ENCODE measurements at places on chromosomes 4 and X.

DNA sequence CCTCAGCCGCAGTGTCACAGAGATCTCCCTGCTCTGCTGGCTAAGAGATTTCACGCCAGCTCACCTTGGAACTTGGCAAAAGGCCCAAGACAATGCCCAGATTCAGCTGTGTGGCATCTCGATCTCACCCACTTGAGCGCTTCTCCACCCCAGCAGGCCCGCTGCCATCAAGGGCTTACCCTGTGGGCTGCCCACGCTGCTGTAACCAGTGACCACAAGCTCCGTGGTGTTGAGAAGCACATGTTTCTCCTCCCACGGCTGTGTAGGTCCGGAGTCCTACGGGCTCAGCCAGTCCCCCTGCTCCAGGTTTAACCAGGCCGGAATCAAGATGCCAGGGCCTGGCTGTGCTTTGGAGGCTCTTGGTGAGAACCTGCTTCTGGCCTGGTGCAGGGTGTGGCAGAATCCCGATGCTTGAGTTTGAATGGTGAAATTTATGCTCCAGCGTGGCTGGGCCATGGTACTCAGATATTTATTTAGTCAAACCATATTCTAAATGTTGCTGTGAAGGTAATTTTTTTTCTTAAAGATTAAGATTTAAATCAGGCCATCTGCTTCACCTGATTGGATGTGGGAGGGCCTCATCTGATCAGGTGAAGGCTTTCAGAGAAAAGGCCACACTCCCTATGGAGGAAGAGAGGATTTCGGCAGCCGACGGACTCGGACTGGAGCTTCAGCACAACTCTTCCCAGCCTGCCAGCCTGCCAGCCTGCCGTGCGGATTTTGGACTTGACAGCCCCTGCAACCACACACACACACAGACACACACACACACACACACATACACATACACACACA, 24.8 kb upstream of the ADRA2C start:
- no peak for DNase-seq

- no peak for DNase-seq
Observed at GRCh38 chr4:123661080-123661737, 264.6 kb downstream of the SPRY1 start.

DNA sequence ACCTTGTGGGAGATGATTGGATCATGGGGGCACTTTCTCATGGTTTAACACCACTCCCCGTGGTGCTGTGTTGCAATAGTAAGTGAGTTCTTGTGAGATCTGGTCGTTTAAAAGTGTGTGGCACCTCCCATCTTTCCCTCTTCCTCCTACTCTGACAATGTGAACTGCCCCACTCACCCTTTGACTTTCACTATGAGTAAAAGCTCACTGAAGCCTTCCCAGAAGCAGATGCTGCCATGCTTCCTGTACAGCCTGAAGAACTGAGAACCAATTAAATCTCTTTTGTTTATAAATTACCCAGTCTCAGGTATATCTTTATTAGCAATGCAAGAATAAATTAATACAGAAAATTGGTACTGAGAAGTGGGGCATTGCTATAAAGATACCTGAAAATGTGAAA, 509.6 kb upstream of the CT83 start:
- no peak for DNase-seq

GRCh38 chrX:47497271-47497888, 14.4 kb upstream of the ZNF41 start:
- no peak for DNase-seq

DNA sequence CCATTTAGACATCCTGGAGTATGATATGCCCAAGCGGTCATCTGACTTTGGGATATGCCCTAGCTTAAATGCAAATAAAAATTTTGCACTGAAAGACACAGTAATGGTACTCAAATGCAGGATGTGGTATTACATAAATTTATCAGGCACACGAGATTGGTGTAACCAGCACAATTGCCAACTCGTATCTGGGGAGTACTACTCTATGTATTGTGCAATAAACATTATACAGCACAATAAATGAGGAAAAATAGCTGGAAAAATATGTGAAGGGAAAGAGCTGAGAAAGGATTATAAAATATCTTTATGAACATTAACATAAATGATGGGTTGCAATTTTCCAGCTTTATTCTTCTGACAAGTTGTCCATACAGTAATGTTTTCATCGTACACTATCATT, 505.5 kb upstream of the TENM3 start:
- no peak for DNase-seq

- DNase-seq, result no peak
Observed at GRCh38 chrX:73850124-73851013, 287.4 kb downstream of the CHIC1 start.

- DNase-seq, result no peak
Observed at GRCh38 chr4:185716141-185716551, 95.8 kb downstream of the SORBS2 start.

DNA sequence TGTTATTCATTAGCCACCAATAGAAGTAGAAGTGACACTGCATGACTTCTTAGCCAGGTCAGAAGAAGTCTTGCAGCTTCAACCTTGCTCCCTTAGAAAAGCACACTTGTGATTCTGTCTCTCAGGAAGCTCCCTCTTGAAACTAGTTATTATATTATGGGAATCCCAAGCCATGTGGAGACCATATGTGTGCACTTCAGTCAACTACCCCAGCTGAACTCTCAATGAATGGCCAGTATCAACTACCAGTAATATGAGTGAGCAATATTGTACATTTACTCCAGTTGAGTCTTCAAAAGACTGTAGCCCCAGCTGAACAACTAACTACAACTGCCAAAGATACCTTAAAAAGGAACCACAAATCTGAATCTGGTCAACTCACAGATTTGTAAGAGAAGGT, 77.1 kb upstream of the GABRA3 start:
- no peak for DNase-seq

- no peak for DNase-seq
Observed at GRCh38 chr4:171035909-171036308, 777.3 kb upstream of the GALNTL6 start.

DNA sequence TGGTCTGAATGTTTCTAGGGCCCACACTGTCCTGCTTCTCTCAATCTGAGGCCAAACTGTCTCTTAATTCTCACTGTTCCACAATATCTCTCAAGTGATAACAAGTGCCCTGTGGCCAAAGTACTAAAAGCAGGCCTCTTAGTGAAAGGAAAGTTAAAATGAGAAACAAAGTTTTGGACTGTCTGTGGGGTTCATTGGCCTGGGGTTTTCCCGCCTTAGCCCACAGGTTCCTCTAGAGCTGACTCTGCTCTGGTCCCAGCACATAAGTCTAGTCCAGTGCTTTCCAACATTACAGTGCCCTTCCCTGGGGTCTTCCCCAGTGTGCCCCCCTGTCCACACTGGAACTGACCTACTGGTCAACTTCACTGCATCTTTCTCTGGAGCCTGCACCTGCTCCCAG, 6.3 kb downstream of the MAGEB1 start:
- no peak for DNase-seq

- no peak for DNase-seq
Observed at GRCh38 chr4:124276461-124276860, 436.1 kb downstream of the ANKRD50 start.

DNA sequence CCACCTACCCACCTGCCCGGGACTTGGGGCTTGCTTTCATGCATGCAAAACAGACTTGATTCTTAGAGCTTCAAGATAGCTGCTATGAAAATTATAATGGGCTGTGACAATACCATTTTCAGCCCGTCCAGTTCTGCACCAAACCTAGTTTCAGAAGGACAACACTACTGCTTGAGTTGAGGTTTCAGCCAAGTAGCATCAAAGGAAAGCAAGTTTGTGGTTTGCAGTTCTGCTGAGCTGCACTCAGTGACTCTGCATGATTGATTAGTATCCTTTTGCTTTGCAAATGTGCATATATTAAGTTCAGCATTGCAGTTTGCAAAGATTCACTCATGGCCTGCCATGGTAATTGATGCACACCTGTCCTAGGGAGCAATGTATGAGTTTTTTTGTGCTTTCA, 442.7 kb downstream of the RPA4 start:
- no peak for DNase-seq

DNA sequence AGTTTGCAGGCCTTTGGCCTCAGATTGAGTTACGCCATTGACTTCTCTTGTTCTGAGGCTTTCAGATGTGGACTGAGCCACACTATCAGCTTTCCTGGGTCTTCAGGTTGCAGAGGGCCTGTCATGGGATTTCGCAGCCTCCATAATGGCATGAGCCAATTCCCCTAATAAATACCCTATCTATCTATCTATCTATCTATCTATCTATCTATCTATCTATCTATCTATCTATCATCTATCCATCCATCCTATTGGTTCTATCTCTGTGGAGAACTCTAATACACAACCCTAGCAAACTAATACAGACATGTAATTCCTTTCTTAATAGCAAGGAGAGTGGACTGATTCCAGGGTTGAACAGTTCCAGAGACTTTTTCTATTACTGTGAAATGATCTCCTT, 9.5 kb upstream of the STIM2 start:
- DNase-seq, result no peak

- no peak for DNase-seq
Observed at GRCh38 chr4:140343303-140343702, 30.1 kb upstream of the SCOC start.

DNA sequence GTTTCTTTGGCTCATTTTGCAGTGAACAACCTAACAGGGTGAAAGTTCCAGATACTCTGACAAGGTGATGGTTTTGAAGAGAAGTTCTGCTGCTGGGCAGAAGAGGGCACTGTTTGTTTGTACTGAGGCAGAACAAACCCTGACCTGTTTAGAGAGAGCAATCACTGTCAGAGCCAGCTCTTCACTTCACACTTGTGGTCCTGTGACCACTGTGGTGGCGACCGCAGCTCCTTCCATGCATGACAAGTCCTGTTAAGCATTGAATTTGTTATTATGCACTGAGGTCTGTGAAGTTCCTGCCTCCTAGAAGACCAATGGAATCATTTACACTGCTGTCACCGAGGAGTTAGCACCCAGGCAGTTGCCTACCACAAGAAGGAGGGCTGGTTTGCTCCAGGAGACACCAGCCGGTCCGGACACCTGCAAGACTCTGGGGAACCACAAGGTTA, 86.6 kb downstream of the ZNF330 start:
- DNase-seq, result peak; percentile 37

DNA sequence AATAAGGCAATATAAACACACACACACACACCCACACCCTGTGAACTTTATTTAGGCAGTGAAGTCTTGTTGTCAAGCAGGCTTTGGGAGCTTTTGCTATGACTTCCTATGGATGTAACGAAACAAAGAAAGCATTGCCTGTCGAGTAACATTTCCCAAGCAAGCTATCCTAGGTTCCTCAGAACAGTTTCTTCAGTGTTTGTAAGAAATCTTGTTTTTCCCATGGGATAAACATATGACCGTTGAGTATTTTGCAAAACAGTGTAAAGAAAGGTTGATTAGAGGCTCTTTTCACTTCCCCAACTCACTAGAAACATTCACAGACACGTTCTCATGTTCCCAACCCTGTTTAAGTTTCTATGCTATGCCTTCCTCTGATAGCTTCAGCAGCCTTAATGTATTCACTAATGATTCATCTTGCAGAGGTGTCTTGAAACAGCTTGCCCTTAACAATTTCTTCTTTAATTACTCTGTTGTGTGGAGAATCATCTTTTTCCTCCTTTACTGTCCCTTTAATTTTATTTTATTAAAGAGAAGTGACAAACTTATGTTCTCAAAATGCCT, 1947.1 kb upstream of the TENM3 start:
- DNase-seq, result no peak

- DNase-seq, result no peak
Observed at GRCh38 chr4:38664706-38665401, 855 bp downstream of the KLF3 start.

GRCh38 chr4:185718578-185719499, 93.2 kb downstream of the SORBS2 start:
- DNase-seq, result no peak
